ENCODE measurements at places on chromosomes 16 and 17. TPM values are rescaled to one million over a fixed set of nuclear protein-coding genes. Genes with fewer than 3 reads are reported as not detected.

The MMP28 gene
- total RNA-seq: 2.0 TPM

The NPIPB5 gene
- 887 TPM for total RNA-seq

The CACNG5 gene
- not detected for total RNA-seq

The RMI2 gene
- total RNA-seq: 27.0 TPM

The GRB7 gene
- 0.84 TPM for total RNA-seq

The TUBG2 gene
- 19.0 TPM for total RNA-seq

The SEBOX gene
- total RNA-seq: not detected

The ALOXE3 gene
- not detected for total RNA-seq

The CDRT15L2 gene
- not detected for total RNA-seq

The VTN gene
- total RNA-seq: 0.34 TPM

The ABCA6 gene
- total RNA-seq: 1.4 TPM

The TEKT3 gene
- not detected for total RNA-seq

The OR1F1 gene
- total RNA-seq: not detected

The CBX4 gene
- 81.9 TPM for total RNA-seq

The HYDIN gene
- not detected for total RNA-seq

The WNT3 gene
- total RNA-seq: 1.0 TPM

The C16orf54 gene
- total RNA-seq: 68.3 TPM

The ULK2 gene
- 7.4 TPM for total RNA-seq

The DLX4 gene
- total RNA-seq: 0.17 TPM

The GPRC5C gene
- total RNA-seq: 0.53 TPM

The EMP2 gene
- total RNA-seq: not detected

The KRTAP16-1 gene
- not detected for total RNA-seq

The CLEC10A gene
- total RNA-seq: 0.24 TPM

The ZPBP2 gene
- total RNA-seq: 1.7 TPM

The SPNS1 gene
- total RNA-seq: 36.4 TPM

The FBXW10B gene
- total RNA-seq: 0.76 TPM

The KRTAP17-1 gene
- not detected for total RNA-seq

The RUNDC3A gene
- total RNA-seq: not detected
